ENCODE measurements at places on chromosomes 7 and 10.
A peak's percentile ranks its signal among the peaks of the same experiment; 100 is the strongest.

GRCh38 chr7:140159497-140159896, 17.3 kb downstream of the KDM7A start:
- ATAC-seq: no peak

- no peak for ATAC-seq
These were observed 321.9 kb downstream of the PTPRN2 start for GRCh38 chr7:158265743-158266080.

GRCh38 chr10:132504501-132505272, 32.9 kb upstream of the INPP5A start:
- no peak for ATAC-seq

GRCh38 chr10:125631806-125632205, 51.2 kb downstream of the TEX36 start:
- ATAC-seq: no peak

- ATAC-seq: peak; percentile 68
These were observed 31.6 kb downstream of the IL15RA start for GRCh38 chr10:5945561-5946418.

DNA sequence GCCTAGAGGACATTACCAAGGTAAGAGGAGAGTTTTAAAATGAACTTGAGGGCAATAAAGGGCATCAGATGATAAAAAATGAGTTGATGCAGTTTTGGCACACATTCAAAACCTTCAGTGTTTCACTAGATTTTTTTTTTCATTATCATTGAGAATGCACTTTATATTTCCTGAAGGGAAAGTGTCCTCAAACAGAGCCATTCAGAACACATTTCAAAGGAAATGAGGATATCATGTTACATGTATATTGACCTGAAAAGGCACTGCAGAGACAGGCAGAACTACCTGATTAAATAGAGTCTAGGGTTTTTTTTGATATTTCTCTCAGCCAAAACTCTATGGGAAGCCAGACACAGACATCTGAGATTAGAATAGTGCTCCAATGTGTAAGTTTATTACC, 454.0 kb downstream of the NEBL start:
- no peak for ATAC-seq

- no peak for ATAC-seq
These were observed 386.9 kb upstream of the CNTNAP2 start for GRCh38 chr7:145729691-145730090.
